ENCODE measurements at places on chromosomes 12 and 14.
A peak's percentile ranks its signal among the peaks of the same experiment; 100 is the strongest.

DNA sequence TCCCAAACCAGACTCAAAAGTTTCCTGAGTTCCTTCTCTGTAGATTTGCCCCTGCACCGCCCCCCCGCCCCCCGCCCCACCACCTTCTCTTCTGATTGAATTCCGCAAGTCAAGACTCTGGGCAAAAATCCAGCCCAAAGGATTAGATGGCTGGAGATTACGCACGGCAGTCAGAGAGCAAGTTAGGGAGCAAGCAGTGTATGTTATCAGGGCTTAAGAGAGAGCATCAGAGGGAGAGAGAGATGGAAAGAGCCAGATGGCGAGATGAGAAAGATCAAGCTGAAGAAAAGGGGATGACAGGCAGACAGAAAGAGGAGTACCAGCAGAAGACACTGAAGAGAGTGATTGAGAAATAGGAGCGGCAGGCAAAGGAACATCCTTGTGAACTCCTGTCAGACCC, 13.9 kb upstream of the ANKRD33 start:
- no peak for DNase-seq

GRCh38 chr12:60263161-60263560, 667.3 kb downstream of the SLC16A7 start:
- no peak for DNase-seq

DNA sequence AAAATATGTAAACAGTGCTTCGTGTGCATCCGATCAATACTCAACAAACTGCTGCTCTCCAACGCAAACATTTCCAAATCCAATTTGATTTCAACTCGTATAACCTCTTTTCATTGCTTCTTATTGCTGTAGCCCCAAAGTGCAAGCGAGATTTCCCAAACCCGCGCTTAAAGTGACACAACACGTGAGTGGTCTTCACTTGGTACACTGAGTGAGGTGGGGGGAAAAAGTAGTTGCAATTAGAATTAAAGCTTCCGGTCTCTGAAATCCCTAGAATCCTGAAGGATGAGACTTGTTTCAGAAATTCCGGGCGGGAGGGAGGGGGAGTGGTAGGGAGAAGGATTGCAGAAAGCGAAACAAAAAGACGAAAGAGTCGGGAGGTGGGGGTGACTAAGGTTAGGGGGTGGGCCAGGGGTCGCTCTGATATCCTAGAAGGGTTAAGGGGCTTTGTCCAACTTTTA, 387.5 kb downstream of the BCAT1 start:
- DNase-seq: no peak

- DNase-seq: peak; percentile 50
These were observed 31.8 kb upstream of the OR10A7 start for GRCh38 chr12:55188974-55189556.

GRCh38 chr14:81350344-81351130, 49.6 kb downstream of the STON2 start:
- DNase-seq: no peak

DNA sequence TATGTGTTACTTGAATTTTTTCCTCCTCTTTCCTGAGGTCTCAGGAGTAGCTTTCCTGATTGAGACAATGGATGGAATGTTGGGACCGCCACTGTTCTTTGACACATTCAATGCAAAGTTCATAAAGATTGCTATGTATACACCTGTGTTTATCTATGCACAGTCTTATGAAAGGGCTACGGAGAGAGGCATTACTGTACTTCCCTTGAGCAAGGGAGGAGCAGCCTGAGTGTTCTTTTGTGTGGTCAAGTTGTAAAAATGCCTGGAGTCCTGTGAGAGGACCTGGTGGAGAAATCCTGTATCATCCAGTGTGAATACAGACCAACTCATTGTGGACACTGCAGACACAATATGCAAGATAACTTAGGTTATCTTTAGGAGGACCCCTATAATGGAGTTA, 1.2 kb downstream of the SRGAP1 start:
- no peak for DNase-seq

DNA sequence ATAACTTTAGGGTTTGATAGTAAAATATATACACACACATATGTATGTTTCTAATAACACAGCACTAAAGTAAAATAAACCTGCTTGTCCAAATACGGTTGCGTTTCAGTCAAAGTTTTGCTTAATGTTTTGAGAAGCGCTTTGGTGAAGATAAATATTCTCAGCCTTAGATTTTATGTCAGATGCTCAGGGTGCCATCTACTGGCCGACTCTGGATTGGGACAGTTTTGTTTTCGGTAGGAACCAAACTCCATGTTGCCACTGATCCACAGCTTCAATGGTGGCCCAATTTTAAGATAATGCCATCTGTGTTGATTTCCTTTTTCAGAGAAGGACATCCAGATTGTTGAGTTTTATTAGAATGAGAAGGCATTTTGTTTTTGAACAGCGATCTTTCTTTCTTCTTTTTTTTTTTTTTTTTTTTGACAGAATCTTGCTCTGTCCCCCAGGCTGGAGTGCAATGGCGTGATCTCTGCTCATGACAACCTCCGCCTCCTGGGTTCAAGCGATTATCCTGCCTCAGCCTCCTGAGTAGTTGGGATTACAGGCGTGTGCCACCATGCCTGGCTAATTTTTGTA, 43.1 kb downstream of the LLPH start:
- DNase-seq: peak; percentile 33

GRCh38 chr14:71430678-71431376, 501.4 kb upstream of the RGS6 start:
- DNase-seq: no peak

GRCh38 chr14:95609398-95609990, 74.6 kb downstream of the GLRX5 start:
- DNase-seq: no peak

GRCh38 chr12:113359133-113359938, 949 bp downstream of the PLBD2 start:
- no peak for DNase-seq

DNA sequence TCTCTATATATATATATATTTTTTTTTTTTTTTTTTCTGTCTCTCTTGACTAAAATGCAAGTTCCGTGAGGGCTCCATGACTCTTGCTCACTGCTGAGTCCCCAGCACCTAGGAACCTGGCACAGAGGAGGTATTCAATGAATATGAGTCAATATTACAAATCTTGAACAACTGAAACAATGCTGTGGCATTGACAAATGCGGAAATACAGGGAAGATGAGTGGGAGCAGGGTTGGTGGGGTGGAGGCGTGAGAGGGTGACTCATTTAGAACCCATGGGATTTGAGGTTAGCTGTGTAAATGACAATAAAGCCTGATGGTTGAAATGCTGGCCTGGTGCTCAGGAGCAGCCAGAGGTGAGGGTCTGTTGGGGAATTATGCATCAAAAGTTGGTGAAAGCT, 121.7 kb upstream of the FUT8 start:
- no peak for DNase-seq

GRCh38 chr14:78543433-78543832, 373.3 kb downstream of the NRXN3 start:
- DNase-seq: no peak

- DNase-seq: no peak
These were observed 51.6 kb upstream of the RIC8B start for GRCh38 chr12:106722837-106723236.

DNA sequence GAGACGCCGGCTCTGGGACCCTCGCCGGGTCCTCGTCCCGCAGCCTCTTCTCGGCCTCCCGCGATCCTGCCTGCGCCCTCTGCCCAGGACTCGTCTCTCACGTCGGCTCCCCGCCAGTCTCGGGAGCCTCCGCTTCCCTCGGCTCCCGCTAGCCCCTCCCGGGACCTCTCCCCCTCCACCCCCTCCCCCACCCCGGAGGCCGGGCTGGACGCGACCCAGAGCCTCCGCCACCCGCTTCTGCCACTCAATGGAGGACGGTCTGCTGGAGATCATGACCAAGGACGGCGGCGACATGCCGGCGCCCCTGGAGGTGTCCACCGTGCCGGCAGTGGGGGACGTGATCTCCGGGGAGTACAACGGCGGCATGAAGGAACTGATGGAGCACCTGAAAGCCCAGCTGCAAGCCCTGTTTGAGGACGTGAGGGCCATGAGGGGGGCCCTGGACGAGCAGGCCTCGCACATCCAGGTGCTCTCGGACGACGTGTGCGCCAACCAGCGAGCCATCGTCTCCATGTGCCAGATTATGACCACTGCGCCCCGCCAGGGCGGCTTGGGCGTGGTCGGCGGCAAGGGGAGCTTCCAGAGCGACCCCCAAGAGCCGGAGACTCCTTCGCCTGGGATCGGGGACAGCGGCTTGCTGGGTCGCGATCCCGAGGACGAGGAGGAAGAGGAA, 568 bp downstream of the CCDC184 start:
- DNase-seq: no peak

DNA sequence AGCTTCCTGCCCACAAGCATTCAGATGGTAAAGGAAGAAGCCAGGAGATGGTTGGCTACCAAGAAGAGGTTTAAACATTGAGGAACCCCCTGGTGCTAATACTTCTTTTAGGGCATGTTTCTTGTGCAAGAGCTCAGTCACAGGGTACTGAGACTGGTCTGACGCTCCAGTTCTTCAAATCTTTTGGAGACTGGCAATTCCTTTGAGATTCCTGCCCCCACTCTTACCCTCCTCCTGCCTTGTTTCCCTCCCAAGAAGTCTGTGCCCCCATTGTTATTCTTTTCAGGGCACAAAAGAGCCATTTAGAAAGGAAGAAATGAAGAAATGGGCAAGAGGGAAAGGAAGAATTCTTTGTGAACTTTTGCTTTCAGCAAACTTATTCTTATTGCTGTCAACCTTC, 11.8 kb downstream of the A2ML1 start:
- DNase-seq: no peak

DNA sequence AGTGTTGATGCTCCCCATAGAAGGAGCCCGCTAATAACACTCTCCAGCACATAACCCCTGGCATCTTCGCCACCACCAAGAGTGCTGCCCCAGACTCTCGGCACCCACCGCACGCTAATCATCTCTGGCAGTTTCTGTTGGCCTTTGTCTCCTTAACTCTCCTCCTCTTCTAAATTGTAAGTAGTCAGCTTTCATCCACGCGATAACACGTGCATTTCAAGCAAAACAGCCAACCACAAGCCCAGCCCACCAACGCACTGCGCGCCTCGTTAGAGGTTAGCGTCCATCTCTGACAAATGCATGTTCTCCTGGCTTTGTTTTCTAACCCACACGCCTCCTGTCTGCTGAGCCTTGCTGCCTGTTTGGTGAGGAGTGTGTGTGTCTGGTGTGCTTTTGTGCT, 61.1 kb upstream of the RIN3 start:
- no peak for DNase-seq

DNA sequence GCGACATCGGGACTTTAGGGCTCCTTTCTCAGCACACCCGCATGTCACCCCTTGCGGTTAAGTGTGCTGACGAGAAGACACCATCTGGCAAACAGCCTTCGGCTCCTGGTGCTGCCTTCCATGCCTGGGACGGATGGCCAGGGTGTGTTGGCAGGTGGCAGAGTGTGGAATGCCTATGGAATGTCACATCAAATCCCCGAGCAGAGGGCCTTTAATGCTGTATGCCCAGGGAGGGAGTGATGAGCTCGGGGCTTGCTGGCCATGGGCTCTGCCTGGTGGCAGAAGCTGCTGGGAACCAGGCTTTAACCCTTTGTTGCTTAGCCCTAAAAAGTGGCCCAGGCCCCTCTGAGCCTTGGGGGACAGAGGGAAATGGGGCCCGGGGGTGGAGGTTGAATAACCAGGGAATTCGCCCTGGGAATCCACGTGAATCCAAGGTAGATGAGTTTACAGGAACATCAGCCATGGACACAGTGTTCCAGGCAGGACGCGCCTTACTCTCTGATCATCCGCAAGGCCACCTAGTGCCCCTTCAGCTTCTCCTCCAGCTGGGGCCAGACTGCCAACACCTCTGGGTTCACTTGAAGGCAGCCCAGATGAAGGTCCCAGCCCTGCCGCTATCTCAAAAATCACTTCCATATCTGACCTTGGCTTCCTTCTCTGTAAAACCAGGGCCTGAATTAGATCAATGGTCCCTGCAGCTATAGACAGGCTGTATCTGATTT, 17.4 kb downstream of the FAM181A start:
- DNase-seq: no peak

- DNase-seq: no peak
These were observed 510 bp upstream of the TTC8 start for GRCh38 chr14:88823968-88824313.

- DNase-seq: no peak
These were observed 365.5 kb downstream of the TMEM121 start for GRCh38 chr14:105891631-105892452.

GRCh38 chr12:69000540-69001243, 67.7 kb upstream of the CPM start:
- DNase-seq: no peak

DNA sequence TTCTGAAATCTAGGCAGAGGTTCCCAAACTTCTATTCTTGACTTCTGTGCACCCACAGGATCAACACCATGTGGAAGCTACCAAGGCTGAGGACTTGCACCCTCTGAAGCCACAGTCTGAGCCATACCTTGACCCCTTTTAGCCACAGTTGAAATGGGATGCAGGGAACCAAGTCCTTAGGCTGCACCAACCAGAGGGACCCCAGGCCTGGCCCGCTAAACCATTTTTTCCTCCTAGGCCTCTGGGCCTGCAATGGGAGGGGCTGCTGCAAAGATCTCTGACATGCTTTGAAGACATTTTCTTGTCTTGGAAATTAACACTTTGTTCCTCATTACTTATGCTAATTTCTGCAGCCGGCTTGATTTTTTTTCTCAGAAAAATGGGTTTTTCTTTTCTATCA, 133.9 kb upstream of the TSPAN8 start:
- DNase-seq: no peak

DNA sequence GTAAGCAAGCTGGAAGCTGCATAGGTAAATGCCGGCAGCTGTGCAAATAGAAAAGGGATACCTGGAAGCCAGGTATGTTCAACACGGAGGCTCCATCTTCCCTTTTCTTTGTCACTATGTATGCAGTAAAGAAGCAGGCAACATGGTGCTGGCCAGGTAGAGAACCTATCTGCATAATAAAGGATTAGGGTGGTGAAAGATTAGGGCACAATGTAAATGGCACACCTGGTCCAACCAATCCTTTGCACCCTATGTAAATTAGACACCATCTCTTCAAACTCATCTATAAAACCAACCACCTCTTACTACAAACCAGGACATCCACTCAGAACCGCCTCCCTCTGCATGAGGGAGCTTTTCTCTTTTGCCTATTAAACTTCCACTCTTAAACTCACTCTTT, 32.3 kb downstream of the RPS29 start:
- no peak for DNase-seq

- DNase-seq: no peak
These were observed 311.7 kb upstream of the FKBP4 start for GRCh38 chr12:2482938-2483660.
